Thyroid gland (tissue), 4 donors: ENCODE measurements at places on chromosomes 3 and 15. TPM values are rescaled to one million over a fixed set of nuclear protein-coding genes. Genes with fewer than 3 reads are reported as not detected.

LYZL4 gene
- not detected for total RNA-seq

GRCh38 chr15:50970524-50970923 lies 62.0 kb downstream of the AP4E1 start:
- peaks cover 26% of the 10 kb centered on the region for H3K36me3 ChIP-seq
- no peaks in the 10 kb centered on the region for H3K4me1 ChIP-seq
- H3K27ac ChIP-seq = no peak overlapping the region
- DNase-seq = no peak
- no peak overlapping the region for H3K4me3 ChIP-seq
- no peaks in the 10 kb centered on the region for H3K27me3 ChIP-seq

- DNase-seq = no peak
- H3K36me3 ChIP-seq = no peaks in the 10 kb centered on the region
- no peak within 1 kb of the TSS for H3K4me3 ChIP-seq
- H3K27me3 ChIP-seq = no peaks in the 10 kb centered on the region
- H3K4me1 ChIP-seq = no peaks in the 10 kb centered on the region
These were observed at the start of gene RTP2 for GRCh38 chr3:187702507-187703033. RTP2 (minus strand) TSS chr3:187702557; CDS start chr3:187702128, 429 bp downstream.

GRCh38 chr3:36416599-36416998 lies 36.3 kb downstream of the STAC start:
- no peaks in the 10 kb centered on the region for H3K36me3 ChIP-seq
- H3K27ac ChIP-seq = no peak overlapping the region
- DNase-seq = no peak
- no peak overlapping the region for H3K4me3 ChIP-seq
- H3K4me1 ChIP-seq = no peaks in the 10 kb centered on the region

MNS1 gene
- 1.5 TPM for total RNA-seq

- H3K27me3 ChIP-seq = no peaks in the 10 kb centered on the region
- H3K4me3 ChIP-seq = no peak overlapping the region
- H3K36me3 ChIP-seq = no peaks in the 10 kb centered on the region
These were observed 301.8 kb downstream of the NLGN1 start for GRCh38 chr3:173699353-173699752.

CHDH gene
- total RNA-seq = 14.7 TPM
